ENCODE measurements at places on chromosomes 13 and 19.

GRCh38 chr13:25203127-25203740 is 31.1 kb upstream of the AMER2 start:
- no peak for DNase-seq

DNA sequence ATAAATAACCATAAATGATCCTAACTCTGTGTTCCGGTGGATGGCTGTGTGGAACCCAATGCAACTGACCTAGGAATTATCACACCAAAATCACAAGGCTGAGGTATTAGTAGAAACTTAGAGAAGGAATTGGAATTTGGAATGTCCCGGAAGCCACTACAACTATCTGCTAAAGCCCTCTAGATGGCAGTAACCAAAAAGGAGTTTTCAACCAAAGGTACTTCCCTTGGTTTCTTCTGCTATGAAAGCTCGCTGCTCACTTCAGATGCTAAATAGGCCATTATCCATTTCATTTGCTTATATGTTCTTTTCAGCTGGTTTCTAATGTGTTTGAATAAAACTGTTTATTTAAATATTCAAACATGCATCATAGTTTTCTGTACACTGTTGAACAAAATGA is 1589.1 kb upstream of the SPRY2 start:
- peak; percentile 36 for DNase-seq

DNA sequence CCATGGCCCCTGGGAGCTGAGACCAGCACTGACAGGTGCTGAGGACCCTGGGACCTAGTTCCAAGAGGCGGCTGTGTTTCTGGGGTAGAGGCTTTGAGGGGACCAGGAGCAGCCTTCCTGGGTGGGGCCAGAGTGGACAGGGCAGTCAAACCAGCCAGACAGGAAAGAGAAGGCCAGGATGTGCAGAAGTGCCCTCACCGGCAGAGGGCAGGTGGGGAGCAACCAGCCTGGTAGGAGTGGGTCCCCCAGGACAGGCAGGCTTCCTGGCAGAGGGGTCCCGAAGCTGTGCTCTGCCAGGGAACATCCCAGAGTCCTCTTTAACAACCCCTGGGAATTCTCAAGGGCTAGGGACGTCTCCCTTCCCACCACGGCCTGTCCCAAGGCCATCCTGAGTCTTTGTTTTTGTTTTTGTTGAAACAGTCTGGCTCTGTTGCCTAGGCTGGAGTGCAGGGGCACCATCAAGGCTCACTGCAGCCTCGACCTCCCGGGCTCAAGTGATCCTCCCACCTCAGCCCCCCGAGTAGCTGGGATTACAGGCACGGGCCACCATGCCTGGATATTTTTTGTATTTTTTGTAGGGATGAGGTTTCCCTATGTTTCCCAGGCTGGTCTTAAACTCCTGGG is 3.0 kb upstream of the HIPK4 start:
- no peak for DNase-seq

DNA sequence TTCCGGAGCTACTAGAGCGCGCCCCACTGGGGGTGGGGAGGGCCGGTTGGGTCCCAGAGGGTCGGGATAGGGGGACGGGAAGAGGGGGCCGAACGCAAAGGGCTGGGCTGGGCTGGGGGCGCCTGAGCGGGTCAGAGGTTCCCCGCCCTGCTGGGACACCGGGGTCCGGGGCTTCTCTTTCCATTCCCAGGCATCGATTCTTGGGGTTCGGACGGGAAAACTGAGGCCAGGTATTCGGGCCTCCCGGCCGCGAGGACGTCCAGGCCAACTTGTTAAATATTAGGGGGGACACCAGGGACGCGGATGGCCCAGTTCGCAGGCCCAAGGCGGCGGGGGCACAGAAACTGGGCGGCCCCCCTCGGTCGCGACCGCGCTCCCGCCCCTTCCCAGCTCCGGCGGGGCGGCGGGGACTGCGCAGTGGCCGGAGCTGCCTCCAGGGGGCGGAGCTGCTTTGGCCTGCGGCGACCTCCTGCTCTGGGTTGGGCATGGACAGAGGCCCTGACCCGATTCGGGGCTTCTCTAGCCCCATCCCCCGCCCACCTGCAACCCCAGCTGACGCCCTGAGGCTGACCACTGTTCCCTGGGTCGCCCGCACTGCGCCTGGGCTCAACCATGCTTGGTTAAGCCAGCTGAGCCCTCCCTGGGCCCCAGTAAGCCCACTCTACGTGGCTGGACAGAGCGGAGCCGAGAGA is 1.2 kb upstream of the KLF16 start:
- DNase-seq = peak; percentile 78

- DNase-seq = peak; percentile 30
Measured at GRCh38 chr19:18221815-18222725, 4.2 kb downstream of the PDE4C start.

DNA sequence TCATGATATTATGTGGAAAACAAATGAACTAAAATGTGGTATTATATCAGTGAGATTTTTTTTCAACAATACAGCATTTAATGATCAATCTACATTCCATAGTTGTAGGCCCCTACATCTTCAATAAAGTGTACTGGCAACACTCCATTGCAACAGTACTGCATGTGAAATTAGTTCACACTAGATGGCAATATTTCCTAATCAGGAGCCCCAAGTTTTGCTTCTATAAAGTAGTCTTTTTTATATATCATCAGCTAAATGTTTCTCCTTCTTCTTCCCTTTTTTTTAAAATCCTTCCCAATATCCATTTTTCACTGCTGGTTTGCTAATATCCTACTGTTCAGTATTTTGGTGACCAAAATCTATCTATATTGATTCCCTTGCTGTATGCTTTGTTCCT is 528.3 kb upstream of the ATXN8OS start:
- peak; percentile 18 for DNase-seq
